NCI-H1694 (cell line): ENCODE measurements at places on chromosomes 11 and 22.

GRCh38 chr11:113528982-113529381 is 53.8 kb upstream of the DRD2 start:
- no peak for DNase-seq

DNA sequence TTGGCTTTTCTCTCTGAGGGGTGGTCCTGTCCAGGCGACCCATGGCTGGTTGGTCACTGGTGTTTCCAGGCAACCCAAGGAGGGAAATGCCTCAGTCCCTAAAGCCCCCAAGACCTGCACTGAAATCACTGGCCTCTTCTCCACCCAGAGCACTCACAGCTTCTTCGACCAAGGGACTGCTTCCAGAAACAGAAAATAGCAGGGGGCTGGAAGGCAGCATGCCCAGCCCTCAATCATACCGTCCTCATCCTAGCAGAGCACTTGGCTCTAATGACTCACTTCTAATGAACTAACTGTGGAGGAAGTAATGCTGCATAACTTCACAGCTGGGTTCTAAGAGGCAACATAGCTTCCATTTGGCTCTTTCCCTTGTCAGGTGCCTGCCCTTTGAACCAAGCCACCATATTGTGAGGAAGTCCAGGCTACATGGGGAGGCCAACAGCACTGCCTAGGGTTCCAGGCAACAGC is 27.6 kb downstream of the DKK3 start:
- DNase-seq: no peak

DNA sequence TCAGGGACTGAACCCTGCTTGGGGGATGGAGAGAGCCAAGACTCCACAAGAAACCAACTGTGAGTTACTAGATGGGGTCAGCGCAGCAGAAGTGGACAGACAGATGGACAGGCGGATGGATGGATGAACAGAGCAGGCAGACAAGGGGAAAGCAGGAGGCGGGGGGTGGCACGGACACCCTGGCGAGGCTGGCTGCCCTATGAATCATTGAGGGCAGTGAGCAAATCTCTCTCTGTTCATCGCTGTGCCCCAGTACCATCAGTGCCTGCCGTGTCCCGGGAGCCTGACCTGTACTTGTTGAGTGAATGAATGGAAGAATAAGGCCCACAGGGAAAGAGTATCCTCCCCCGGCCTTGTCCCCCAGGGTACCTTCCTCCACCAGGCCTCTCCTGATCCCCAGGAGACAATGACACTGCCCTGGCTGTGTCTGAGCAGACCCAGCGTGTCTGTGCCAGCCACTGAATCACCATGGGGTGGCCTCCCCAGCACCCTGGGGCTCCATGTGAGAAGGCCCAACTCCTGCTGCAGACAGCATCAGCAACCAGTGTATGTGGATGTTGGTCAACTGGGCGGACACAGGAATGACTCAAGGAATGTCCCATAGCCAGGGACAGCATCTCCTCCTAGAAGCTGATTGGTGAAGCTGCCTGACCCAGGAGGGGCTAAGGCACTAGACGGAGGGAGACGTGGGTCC is 5.1 kb upstream of the KLHL35 start:
- no peak for DNase-seq

GRCh38 chr11:24747275-24748251 is 250.7 kb downstream of the LUZP2 start:
- DNase-seq: no peak

DNA sequence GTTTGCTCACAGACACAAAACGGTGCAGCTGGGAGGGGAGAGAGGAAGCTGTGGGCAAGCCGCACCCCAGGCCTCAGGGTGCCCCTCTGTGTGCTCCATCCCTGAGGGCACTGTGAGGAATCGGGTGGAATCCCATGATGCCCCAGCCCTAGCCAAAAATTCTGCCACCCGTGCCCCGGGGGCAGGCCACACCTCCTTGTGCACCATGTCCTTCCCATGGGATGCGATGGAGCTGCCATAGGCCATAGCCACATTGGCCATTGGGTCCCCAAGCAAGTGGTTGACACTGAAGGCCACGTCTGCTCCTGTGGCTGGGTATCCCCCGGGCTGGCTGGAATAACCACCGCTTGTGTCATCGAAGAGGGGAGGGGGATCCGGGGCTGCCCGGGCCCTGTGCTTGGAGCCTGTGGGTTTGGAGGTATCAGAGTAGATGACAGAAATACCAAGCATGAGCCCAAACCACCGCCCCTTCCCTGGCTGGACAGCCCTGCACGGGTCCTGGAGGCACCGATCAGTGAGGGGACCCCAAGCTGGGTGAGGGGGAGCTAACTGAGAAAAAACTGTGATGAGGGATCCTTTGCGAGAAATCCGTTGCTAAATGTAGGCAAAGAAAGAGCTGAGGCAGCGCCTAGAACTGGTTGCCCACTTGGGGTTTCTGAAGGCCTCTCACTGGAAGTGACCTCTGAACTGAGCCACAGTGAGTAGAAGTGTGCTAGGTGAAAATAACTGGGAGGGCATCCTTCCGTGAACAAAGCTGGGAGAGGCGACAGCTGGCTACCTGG is 863 bp downstream of the YIF1A start:
- no peak for DNase-seq

GRCh38 chr11:65591939-65592857 is 3.4 kb downstream of the KCNK7 start:
- no peak for DNase-seq

DNA sequence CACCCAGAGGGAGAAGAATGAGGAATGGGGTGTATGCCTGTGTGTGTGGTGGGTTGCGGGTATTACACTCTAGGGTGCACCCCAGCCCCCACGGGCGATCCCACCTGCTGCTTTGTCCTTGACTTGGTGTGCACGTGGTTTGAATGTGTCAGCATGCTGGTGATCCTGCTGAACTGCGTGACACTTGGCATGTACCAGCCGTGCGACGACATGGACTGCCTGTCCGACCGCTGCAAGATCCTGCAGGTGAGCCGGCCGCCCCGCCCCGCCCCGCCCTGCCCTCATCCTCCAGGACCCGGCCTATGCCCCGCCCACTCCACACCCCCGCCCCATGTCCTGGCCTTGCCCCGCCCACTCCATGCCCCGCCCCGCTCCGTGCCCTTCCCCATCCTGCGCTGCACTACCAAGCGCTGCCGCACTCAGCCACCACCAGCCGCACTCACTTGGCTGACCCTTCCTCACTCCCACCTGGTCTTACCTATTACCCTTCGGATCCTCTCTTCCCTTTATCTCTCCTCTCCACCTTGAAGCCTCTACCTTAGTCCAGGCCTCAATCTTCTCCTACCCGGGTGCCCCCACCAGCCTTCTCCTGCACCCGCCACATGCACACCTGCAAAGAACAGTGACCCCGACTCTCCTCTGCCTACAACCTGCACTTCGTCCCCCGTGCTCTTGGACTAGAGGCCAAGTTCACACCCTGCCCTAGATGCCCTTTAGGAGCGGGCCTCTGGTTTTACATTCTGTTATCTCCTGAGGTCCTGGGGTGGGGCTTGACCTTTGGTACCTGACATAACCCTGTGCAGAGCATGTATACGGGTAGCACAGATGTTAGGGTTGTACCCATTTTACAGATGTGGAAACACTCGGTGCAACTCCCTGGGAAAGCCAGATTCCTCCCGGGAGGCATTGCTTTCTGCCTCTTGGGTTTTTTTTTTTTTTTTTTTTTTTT is 27.7 kb downstream of the CACNA1I start:
- DNase-seq: no peak

DNA sequence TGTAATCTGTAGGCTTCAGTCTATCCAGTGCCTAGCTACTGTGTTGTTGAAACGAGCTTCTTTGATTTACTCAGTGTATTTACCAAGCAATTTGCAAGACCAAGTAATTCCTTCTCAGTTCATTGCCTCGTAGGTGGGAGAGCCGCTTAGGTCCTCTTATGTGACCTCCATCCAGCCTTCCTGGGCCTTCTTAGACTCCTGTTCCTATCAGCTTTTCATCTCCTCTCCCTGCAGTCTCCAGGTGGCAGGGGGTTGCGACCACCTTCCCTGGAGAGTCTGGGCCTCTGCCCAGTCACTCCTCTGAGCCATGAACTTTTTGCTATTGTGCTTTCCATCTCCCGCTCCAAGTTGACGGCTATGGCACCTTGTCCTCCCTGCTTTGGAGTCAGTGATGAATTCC is 251.8 kb downstream of the KIRREL3 start:
- no peak for DNase-seq

DNA sequence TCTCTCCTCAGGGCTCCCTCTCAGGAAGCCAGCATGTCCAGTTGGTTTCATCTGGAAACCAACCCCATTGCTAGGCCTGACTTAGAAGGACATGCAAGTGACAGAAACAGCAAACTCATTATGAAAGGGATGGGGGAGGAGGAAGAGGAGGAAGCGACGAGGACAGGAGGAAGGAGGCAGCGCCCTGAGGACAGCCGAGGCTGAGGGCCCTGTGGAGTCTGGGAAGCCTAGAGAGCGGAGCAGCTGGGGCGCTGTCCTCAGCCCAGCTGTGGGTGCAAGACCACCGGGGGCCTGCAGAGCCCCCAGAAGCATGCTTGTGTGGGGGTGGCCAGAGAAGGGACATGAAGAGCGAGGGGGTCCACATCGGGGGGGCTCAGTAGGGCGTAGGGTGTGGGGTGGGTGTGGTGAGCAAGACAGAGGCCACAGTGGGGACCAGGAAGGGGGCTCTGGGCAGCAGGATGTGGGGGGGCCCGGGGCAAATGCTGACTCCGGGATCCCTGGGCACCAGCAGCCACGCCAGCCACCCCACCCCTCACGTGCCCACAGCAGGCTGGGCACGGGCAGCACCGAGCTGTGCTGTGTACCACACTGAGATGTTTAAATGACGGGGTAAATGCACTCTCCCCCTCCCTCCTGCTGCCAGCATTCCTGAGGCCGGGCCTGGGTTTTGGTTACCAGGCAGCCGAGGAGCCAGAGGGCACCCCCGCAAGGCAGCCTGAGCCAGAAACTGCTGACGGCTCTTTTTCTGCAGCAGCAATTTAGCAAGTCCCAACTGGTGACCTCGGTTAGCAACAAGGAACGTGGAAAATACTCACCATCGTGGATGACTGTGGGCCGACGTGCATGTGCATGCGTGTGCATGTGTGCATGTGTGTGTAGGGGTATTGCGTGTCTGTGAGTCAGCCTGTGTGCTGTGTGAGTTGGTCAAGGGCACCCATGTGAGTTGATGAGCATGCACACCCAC is 82.7 kb upstream of the LINC01488 start:
- DNase-seq: no peak

- DNase-seq: no peak
These were observed 1250.0 kb downstream of the BRD1 start for GRCh38 chr22:48577691-48578090.

DNA sequence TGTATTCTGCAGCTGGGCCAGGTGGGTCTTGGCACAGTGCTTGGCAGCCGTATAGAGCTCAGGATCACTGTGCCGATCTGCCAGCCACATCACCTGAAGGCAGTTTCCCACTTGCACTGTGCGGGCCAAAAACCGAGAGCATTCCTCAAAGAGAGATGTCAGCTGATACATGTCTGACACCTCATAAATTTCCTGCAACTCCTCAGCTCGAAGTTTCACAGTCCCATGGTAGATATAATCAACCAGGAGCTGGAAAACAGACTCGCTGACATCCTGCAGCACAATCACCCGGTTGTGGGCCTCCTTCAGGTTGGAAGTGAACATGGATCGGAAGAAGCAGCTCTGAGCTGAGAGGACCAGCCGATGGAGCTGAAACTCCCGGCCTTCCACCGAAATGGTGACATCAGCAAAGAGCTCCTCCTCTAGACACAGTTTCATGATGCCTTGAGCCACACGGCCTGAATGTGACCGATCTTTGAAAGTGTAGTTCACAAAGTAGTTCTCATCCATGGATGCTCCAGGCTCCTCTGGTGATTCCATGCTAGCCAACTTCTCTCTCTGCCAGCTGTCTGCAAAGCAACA is 1.2 kb downstream of the KBTBD4 start:
- DNase-seq: no peak

DNA sequence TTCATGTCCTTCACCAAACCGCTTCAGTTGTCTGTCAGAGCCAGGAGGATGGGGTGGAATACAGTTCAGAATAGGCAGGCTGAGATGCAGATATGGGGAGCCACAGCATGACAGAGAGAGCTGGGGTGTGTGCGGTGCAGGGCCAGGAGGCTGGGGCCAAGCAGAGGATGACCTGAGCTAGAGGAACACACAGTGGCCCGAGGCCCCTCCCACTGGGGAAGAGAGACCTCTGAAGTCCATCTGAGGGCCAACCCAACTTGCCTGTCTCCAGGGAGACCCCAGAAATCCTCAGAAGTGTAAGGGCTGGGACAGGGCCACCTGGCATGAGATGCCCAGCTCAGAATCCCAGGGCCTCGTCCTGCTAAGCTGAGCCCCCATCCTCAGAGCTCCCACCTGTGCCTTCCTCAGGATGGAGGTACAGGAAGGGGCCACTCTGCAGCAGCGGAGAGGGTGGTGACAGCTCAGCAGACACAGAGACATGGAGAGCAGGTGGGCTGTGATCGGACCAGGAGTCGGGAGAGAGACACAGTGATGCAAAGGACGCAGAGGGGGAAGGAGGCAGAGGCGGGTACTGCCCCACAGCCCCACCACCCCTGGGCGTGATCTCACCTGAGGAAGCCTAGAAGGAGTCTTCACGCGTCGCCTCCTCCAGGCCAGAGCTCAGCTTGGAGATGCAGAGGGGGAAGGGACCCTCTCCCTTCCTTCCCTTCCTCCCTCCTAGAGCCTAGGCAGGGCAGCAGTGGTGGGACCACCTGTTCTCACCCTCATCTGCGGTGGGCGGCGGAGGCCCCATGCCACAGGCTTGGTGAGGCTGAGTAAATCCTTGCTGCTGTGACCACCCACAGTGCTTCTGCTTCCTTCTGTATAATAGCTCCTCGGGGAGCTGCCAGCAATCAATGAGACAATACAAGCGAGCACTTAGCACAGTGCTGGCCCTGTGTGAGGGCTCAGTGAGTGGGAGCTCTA is 9.1 kb upstream of the TUB start:
- no peak for DNase-seq

DNA sequence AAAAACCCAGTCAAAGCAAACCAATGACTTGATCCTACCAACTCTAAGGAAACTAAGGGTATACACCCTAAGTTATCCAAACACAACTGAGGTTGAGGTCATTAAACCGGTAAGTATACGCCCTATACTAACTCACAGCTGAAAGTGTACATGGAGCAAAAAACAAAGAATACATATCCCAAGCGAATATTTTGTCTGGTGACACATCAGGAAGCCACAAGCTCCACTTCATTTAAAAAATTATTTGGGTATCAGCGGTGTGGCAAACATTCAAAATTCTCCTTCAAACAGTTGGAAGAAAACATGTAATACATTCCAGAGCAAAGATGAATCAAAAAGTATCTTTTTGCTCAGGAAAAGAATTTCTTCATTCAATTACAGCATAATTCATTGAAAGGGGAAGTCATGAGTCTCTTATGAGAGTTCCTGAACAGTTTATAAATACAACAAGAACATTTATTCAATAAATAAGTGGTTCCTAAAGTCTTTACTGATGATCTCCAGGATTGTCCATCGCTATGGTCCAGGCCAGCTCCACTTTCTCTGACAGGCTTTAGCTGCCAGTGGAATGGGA is 4.5 kb upstream of the JAML start:
- DNase-seq: no peak

DNA sequence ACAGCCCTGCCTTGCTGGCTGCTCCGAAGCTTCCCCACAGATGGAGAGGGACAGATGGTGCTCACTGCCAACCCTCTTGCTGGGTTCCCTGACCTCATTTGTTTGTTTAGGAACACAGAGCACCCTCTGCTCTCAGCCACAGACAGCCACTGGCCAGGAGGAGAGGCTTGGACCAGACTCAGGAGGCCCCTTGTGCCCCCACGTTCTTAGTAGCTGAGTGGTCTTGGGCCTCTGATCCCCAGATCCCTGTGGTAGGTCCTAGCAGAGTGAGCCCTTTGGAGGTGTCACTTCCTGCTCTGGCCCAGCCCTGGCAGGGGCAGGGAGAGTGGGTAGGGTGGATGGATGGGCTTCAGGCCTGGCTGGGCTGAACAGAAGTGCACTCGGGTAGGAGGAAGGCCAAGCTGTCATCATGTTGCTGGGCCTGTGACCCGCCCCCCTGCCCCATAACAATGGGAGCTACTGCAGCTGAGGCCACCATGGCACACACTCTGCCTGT is 84.0 kb downstream of the DHCR7 start:
- DNase-seq: peak; percentile 85
